ENCODE measurements at places on chromosomes 1 and 21. TPM values are rescaled to one million over a fixed set of nuclear protein-coding genes. Genes with fewer than 3 reads are reported as not detected.

DUSP23 gene
- 61.5 TPM for total RNA-seq

S1PR1 gene
- total RNA-seq = 26.0 TPM

KLHDC9 gene
- 6.4 TPM for total RNA-seq

GRCh38 chr1:48870596-48870995 is 93.9 kb upstream of the BEND5 start:
- H3K27ac ChIP-seq = no peak overlapping the region
- no peaks in the 10 kb centered on the region for H3K36me3 ChIP-seq
- H3K4me1 ChIP-seq = peaks cover 2% of the 10 kb centered on the region
- H3K4me3 ChIP-seq = no peak overlapping the region
- DNase-seq = no peak
- no peaks in the 10 kb centered on the region for H3K27me3 ChIP-seq

- no peaks in the 10 kb centered on the region for H3K4me1 ChIP-seq
- H3K36me3 ChIP-seq = no peaks in the 10 kb centered on the region
- H3K27ac ChIP-seq = no peak overlapping the region
- no peaks in the 10 kb centered on the region for H3K27me3 ChIP-seq
Measured at GRCh38 chr1:186289943-186290545, 85.0 kb downstream of the TPR start.

DNA sequence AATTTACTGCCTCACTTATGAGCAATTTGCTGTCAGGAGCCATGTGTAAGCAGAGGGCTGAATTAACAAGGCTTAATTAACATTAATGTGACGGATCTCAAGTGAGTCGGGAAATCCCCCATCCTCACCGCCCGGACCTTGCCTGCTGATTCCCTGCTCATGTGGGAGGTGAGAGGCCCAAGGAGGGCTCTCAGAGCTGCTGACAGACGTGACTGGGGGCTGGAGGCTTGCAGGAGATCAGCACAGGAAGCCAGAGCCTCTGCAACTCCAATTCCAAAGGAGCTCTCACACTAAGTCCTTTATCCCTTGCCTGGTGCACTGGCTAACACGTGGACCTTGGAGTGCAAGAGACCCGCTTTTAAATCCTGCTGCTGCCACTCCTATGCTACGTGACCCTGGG is 19.4 kb downstream of the LRP8 start:
- H3K4me3 ChIP-seq = no peak overlapping the region
- no peak for DNase-seq
- H3K4me1 ChIP-seq = no peaks in the 10 kb centered on the region
- no peaks in the 10 kb centered on the region for H3K27me3 ChIP-seq
- no peaks in the 10 kb centered on the region for H3K36me3 ChIP-seq

- DNase-seq = no peak
- H3K36me3 ChIP-seq = no peaks in the 10 kb centered on the region
- no peaks in the 10 kb centered on the region for H3K27me3 ChIP-seq
- no peaks in the 10 kb centered on the region for H3K4me1 ChIP-seq
- no peak overlapping the region for H3K27ac ChIP-seq
Measured at GRCh38 chr1:105208581-105208980, 1458.9 kb downstream of the AMY1C start.

DNA sequence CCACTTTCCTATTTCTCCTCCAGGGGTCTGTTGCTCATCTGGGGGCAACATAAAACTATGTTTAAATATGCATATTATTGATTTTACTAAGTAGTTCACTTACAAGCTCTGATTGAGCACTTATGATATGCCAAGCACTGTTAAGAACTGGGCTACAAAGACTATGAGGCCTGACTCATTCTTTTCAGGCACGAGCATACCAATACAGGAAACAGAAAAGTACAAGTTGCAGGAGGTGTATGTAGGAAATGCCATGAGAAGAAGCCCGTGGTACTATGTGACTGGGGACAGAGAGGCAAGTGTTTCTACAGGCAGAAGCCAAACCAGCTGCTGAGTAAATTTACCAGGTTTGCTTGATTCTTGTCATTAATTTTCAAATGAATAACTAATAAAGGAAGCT is 120.4 kb upstream of the PTGFR start:
- H3K4me1 ChIP-seq = no peaks in the 10 kb centered on the region
- no peak for DNase-seq
- no peak overlapping the region for H3K27ac ChIP-seq
- no peaks in the 10 kb centered on the region for H3K27me3 ChIP-seq

GRCh38 chr1:18347559-18347958 is 133.2 kb upstream of the KLHDC7A start:
- H3K4me3 ChIP-seq = no peak overlapping the region
- DNase-seq = no peak
- no peaks in the 10 kb centered on the region for H3K4me1 ChIP-seq
- no peaks in the 10 kb centered on the region for H3K36me3 ChIP-seq
- no peaks in the 10 kb centered on the region for H3K27me3 ChIP-seq
- no peak overlapping the region for H3K27ac ChIP-seq

- peak; percentile 45 for DNase-seq
- H3K4me1 ChIP-seq = no peaks in the 10 kb centered on the region
Measured at GRCh38 chr1:116489231-116489697, 81.6 kb downstream of the CD58 start.

GRCh38 chr1:15424146-15424667 is 14.0 kb upstream of the CTRC start:
- no peaks in the 10 kb centered on the region for H3K36me3 ChIP-seq
- H3K27ac ChIP-seq = no peak overlapping the region
- peak; percentile 26 for DNase-seq
- peaks cover 13% of the 10 kb centered on the region for H3K4me1 ChIP-seq
- no peaks in the 10 kb centered on the region for H3K27me3 ChIP-seq

All from adrenal gland (tissue), 19 donors.